ENCODE measurements at places on chromosomes 1 and 21. TPM values are rescaled to one million over a fixed set of nuclear protein-coding genes. Genes with fewer than 3 reads are reported as not detected.

The ST6GALNAC3 gene
- total RNA-seq = 3.8 TPM

DNA sequence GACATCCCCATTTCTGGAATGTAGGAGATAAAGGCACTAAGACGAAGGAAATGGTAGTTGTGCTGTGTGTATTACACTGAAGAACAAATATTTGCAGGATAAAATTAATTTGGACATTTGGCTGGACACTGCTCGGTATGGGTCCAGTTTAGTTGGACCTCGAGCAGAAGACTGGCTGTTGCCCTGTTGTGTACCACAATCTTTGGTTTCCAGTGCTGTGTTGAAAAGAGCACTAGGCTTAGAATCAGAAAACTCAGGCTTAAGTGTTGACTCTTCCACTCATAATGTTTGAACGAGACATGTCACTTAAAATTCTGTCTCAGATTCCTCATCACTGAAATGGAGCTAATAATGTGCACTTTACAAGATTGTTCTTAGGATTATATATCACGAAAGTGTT, 1.2 kb upstream of the ARPC5 start:
- DNase-seq = no peak

DNA sequence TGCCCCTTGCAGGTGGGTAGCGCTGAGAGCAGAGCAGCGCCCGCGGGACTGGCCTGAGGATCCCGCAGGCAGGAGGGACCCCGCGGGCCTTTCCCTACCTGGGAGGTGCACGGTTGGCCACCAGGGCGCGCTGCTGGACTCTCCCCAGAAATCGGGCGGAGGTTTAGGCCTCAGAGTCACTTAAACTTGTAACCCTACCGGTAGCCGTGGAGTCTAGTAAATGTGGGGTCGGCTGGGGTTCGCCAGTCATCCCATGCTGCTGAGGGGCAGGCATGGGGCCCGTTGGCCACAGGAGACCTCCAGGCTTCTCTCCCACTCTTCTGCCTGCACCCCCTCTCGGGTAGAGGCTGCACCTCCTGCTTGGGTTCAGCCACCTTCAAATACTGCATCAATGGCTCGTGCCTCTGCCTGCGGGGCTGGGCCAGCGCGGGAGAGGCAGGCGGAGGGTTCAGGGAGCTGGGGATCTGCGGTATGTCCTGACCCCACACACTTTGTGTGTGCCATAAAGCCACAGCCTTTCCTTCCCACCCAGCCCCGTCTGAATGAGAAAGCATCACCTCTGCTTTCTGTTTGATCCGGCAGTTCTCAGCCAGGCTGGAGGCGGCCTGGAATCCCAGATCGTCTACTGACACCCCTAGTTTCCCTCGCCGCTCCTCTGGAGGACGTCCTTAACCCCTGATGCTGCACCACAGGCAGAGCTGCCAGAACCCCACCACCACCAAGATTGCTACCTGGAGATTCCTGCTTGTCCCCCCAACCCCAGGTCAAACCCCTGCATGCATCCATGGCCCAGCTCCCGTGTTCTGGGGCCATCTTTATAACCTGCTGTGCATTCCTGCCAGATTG, 12.3 kb upstream of the GSTM4 start:
- DNase-seq = peak; percentile 83

- no peak for DNase-seq
Measured at GRCh38 chr1:223876590-223876989, 30.8 kb upstream of the TP53BP2 start.

The KLHL12 gene
- 31.7 TPM for total RNA-seq

GRCh38 chr1:97210307-97210706, 488.7 kb downstream of the PTBP2 start:
- DNase-seq = no peak

- no peak for DNase-seq
Measured at GRCh38 chr1:214542275-214543199, 8.9 kb downstream of the PTPN14 start.

DNA sequence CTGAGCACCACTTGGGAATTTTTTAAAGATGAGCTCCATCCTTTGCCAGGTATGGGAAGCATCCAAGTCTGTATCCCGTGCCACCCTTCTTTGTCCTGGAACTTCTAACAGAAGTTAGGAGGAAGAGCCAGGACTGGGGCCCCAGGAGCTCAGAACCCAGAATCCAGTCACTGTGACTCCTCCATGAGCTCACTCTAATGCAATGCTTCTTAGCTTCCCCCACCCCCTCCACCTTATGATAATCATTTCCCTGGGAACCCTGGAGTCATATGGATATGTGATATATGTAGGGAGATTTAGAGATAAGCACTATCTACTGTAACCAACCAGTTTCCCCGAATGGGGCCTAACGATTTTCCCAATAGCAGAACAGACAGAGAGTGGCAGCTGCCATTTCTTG, 758 bp upstream of the SPRR5 start:
- no peak for DNase-seq

The TSTD1 gene
- total RNA-seq = 59.3 TPM

GRCh38 chr1:45607404-45608074, 16.3 kb downstream of the CCDC17 start:
- no peak for DNase-seq

GRCh38 chr1:243217349-243217748, 37.7 kb downstream of the CEP170 start:
- no peak for DNase-seq

The KRTAP11-1 gene
- total RNA-seq = not detected

DNA sequence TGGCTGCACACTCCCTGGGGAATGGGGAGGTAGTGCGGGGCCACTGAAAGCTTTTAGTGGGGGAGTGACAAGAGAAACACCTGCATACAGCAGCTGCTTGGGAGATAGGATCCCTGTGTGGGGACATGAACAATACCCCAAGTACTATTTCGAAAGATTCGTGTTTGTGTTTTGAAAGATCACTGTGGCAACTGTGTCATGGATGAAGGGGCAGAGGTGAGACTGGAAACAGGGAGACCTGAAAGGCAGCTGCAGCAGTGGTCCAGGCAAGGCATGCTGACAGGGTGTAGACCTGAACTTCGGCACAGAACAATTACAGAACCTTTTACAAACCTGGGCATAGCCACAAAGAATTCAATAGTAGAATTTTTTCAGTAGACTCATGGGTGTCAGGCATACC, 32.9 kb downstream of the TENT5C start:
- no peak for DNase-seq

The GBP6 gene
- total RNA-seq = 0.31 TPM

The MTARC2 gene
- not detected for total RNA-seq

DNA sequence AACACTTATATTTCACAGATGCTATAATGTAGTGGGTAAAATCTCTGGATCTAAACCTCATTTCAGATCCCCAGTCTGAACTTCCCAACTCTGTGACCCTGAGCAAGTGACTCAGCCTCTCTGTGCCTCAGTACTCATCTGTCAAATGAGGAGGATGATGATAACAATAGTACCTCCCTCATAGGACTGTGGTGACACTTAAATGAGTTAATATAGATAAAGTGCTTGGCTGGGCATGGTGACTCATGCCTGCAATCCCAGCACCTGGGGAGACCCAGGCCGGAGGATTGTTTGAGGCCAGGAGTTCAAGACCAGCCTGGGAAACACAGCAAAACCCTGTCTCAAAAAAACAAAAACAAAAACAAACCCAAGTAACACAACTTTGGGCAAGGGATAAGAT, 4.7 kb upstream of the ECE1 start:
- DNase-seq = peak; percentile 67

DNA sequence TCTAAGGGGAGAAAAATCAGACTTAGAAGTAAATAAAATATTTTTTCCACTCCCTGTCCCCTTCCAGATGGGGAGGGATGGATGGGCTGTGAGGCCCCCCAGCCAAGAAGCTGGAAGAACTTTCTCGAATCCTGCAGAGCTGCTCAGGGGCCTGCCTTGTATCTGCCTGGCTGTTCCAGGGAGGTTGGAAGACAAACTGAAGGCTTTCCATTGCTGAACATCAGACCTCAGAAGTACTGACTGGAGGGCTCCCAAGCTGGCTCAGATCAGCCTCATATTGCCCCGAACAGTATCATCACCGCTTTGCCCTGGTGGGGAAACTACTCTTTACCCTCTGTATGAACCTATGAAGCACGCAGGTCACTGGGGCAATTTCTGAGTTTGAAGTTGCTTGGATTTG, 12.4 kb upstream of the F3 start:
- no peak for DNase-seq

The RNU1-1 gene
- 1,722 TPM for total RNA-seq

GRCh38 chr1:229848752-229849677, 218.0 kb upstream of the GALNT2 start:
- no peak for DNase-seq

The BATF3 gene
- total RNA-seq = 31.4 TPM

DNA sequence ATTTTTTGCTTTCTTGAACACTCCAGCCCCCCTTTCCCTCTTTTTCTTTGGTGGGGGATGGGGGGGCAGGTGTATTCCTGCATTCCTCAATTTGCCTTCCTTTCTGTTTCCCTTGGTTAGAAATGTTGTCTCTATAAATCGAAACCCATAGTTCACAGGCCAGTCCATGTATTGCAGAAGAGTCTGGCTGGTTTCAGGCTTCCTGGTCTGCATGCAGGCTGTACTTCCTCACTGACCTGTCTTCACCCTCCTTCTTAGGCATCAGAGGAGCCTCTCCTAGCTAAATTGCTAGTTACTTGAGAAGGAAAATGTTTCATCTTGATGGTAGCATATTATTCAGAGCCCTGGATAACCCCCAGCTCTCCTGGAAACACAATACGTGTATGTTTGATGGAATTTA, 140.0 kb downstream of the SPATA46 start:
- no peak for DNase-seq

- DNase-seq = no peak
Measured at GRCh38 chr1:21553116-21553926, 44.1 kb downstream of the ALPL start.

The CELA3A gene
- total RNA-seq = not detected

The HES4 gene
- total RNA-seq = 4.4 TPM

DNA sequence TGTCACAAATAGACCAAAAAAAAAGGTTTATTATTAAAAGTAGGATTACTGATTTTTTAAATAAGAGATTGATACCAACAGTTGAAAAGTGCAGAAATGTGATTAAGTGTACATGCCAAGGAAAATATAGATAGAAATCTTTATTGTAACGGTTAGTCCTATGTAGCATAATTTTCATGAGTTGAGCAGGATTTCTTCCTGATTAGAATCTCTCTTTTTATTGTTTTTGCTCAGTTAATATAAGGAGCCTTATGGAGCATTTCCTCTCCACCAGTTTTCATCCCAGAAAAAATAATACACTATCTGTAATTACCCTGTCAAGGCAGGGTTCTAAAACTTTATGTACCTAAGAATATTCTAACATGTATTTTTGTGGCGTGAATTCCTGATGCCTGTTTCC, 23.4 kb downstream of the CAPZA1 start:
- no peak for DNase-seq

The S100A7 gene
- not detected for total RNA-seq

GRCh38 chr1:157415661-157416060, 136.7 kb downstream of the FCRL5 start:
- DNase-seq = no peak

- DNase-seq = no peak
Measured at GRCh38 chr1:225697428-225697827, 44.5 kb upstream of the ENAH start.

GRCh38 chr1:207313131-207313530, 8.3 kb upstream of the CD55 start:
- DNase-seq = no peak

- DNase-seq = no peak
Measured at GRCh38 chr21:41570791-41571355, 62.9 kb upstream of the TMPRSS2 start.

The CD5L gene
- total RNA-seq = not detected

GRCh38 chr1:117843791-117844190, 85.6 kb downstream of the GDAP2 start:
- no peak for DNase-seq

The KRTAP21-2 gene
- total RNA-seq = not detected

Data from activated naive CD4-positive, alpha-beta T cell treated with anti-CD3 and anti-CD28 coated beads, Interleukin-2, amount 50 U/mL, for 72 hours (primary cell).